ENCODE measurements at places on chromosomes 1 and 21.

DNA sequence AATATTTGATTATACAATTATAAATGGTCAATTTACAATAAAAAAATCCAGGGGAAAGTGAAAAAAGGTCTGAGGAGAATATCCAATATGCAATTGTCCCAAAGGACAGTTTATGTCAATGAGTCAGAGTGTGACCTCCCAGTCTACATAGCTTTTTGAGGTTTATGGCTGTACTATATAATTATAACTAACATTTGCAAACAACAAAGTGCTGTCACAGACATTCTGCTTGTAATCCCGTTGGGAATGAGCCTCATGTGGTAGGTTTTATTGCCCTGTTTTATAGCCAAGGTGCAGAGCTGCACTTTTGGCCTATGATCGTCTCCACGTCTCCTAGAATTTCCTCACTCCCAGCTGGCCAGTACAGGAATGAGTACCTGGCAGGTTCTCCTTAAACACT lies 103.8 kb downstream of the ADSS2 start:
- no peak for DNase-seq

DNA sequence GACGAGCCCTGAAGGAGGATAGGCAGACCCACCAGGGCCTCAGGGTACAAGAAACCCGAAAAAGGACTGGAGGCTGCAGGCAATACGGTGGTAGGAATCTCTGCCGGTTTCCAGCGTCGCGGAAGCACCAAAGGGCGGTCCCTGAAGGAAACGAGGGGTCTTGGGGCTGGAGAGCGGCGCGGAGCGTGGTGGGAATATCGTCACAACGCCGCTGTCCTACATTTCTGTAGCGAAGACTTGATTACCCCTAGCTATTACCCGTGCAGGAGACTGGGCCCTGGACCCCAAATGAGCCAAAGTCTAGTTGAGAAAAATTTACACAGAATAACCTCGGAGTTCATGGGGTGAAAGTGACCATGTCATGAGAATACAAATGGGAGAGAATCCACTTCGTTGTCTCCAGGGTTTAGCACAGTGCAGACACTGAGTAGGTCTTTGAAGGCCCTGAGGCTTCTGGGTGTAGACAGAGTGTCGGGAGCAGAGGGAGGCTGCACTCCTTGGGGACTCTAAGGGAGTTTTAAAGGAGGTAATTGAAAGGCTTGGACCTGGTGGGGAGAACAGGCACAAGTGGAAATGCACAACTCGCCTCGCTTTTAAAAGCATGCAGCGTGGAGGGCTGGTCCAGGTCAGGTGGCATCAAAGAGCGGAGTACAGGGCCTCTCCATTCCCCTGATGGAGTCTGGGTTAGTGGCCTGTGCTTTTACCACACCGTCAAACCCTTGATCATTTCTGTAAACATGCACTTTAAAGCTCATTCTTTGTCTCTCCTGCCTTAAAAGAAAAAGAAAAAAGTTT lies 1.5 kb downstream of the ATP1A1 start:
- DNase-seq: no peak

DNA sequence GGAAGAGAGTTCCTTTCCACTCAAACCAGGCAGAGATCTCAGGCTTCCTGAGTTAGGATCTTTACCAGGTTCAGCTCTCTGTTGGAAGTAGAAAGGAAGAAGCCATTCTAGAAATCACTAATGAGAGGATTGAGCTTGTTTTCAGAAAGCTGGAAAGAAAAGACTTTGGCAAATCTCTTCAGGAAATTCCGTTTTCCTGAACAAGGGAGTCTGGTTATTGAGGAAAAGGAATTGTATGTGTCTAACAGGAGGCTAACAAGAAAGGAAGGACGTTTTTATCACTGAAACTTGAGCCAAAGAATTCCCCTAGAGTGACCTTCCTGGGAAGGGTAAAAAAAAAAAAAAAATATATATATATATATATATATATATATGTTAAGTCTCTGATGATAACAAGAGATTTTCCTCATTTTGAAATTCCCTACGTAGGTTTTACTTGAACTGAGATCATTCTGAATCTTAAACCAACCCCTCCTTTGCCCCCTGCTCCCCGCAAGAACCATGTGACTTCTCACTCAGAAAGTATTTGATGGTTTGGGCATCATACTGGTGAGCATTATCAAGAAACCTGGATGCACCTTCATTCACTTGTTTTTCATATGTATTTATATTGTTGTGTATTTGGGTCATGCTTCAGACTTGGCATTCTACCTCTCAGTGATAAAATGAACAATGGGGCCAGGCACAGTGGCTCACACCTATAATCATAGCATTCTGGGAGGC lies 98.4 kb upstream of the BMP8A start:
- no peak for DNase-seq

DNA sequence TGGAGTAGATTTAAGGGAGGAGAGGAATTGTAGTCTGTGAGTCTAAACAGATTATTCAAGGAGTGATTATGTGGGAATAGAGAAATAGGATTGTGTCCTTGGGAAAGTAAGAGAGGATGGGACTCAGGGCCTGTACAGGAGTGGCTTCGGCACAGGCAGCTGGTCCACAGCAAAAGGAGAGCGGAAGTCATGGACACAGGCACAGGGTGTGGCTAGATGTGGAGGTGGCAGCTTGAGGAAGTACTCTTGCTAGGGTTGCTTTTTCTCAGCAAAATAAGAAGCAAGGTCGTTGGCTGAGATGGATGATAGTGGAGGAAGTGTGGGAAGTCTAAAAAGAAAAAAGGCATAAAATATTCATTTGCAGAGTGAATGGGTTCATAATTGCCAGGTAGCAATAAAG lies 18.5 kb upstream of the ZNF648 start:
- no peak for DNase-seq

GRCh38 chr1:193939585-193939984 lies 753.2 kb upstream of the B3GALT2 start:
- DNase-seq: no peak

DNA sequence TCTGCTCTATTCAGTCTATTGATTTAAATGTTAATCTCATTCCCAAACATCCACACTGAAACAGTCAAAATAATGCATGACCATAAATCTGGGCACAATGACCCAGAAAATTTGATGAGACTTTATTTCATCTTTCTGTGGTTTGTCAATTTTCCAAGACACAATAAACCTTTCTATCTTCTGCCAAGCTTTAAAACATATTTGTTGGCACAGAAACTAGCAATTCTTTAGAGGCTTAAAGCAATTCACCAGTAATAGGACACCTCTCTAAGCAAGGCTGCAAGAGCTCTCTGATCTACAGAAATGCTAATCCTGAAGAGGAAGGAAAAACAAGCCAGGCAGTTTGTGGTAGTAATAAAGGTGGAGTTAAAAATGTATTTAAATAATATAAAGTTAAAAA lies 113.7 kb downstream of the FCRL5 start:
- DNase-seq: no peak

Measured in NT2/D1 (cell line).